ENCODE measurements at places on chromosomes 6 and 20.

- no peak for DNase-seq
Observed at GRCh38 chr6:81937296-81937937, 184.9 kb upstream of the TENT5A start.

GRCh38 chr20:59611286-59611685 lies 6.9 kb downstream of the PHACTR3 start:
- DNase-seq: no peak

DNA sequence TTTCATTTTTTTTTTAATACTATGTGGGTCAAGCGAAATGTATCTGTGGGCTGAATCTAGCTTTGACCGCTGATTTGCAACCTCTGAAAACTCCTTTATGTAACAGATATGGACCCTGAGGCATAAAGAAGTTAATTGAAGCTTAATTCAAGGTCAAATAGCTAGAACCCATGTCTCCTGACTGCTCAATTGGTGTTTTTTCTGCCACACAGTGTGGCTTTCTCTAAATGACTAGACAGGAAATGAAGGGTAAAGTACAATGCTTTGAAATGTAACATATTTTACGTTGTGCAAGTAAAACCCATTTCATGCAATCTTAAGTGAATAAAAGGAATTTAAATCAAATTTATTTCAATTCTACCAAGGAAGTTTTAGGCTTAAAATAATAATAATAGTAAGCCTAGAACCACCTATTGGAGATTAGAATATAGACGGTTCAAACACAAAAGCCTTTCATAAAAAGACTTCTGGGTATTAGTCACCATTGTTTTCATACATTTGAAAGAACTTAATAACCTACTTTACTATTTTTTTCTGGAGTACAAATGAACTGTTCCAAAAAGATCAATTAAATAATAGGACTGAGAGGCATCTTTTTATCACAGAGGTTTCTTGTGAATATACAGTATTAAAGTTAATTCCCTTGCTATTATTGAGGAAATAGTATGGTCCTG lies 279.8 kb downstream of the EPHA7 start:
- no peak for DNase-seq

GRCh38 chr6:111782192-111782809 lies 91.0 kb downstream of the FYN start:
- no peak for DNase-seq

GRCh38 chr6:141164042-141164743 lies 968.5 kb upstream of the GJE1 start:
- DNase-seq: no peak
